ENCODE measurements at places on chromosomes 16 and 17.

- DNase-seq = no peak
Observed at GRCh38 chr17:50364715-50365114, 8.3 kb downstream of the MRPL27 start.

GRCh38 chr17:19996502-19996901, 12.7 kb upstream of the SPECC1 start:
- no peak for DNase-seq

GRCh38 chr17:45145035-45145389, 3.3 kb upstream of the HEXIM1 start:
- DNase-seq = no peak

- no peak for DNase-seq
Observed at GRCh38 chr17:67834634-67835033, 9.3 kb downstream of the BPTF start.

DNA sequence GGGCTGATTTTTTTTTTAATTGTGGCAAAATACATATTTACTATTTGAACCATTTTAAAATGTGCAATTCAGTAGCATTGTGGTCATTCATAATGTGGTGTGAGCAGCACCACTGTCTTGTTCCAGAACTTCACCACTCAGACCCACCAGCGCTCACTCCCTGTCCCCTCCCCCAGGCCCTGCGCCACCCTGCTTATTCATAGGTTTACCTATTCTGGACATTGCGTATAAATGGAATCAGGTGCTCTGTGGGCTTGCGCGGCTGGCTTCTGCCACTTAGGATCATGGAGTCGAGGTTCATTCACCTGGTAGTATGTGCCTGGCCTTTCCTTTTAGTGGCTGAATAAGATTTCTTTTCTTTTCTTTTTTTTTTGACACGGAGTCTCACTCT, 59.4 kb downstream of the NT5M start:
- DNase-seq = no peak

DNA sequence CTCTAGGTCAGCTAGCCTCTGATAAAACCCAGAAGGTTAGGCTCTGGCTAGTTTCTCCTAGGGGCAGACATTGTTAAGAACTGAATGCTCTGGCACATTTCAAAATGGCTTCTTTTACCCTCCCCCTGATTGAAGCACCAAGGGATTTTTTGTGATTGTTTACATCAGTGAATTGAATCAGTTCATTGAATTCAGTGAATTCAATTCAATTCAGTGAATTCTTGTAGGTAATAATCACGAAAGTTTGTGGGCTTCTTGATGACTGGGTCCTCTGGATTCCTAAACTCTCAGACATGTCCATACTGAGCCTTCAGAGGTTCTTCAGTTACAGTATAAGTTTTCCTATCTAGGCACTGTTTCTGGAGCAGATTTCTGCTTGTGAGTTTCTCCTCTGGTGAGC, 135.2 kb upstream of the ELAC2 start:
- DNase-seq = no peak

DNA sequence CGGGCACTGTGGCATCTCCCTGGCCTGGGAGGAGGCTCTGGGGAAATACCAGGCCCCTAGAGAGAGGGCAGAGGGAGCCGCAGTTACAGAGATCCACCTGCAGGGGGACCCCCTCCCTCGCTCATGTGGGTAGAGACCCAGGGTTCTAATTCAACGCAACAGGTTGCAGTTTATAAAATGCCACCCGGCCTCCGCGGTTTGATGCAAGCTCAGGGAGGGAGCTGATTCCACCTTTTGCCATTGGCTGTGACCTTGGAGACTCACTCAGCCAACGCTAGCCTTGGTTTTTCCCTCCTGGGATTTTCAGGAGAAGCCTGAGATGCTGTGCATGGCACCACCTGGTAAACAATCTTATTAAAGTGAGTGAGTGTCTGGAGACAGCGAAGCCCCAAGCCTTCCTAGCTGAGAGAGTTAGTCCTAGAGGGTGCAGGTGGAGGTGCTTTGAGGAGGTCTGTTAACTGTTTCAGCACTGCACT, 12.1 kb downstream of the TTLL6 start:
- DNase-seq = peak; percentile 55

DNA sequence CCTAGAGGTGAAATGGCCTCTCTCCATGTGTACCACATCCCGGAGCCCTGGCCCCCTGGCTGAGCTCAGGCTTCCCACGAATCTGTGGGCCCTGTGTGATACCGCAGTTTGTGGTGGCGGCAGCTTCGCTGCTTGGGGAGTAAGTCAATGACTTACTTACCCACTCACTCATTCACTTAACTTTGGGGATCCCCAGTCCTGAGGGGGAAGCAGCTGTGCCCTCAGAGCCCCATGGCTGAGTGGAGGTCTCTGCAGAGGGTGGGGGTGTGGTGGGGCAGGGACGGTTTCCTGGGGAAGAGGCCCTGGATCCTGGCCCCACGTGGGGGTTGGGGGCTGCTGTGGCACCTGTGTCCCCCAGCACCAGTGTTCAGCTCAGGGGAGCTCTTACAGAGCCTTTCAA, 13.2 kb downstream of the KCNJ12 start:
- no peak for DNase-seq

DNA sequence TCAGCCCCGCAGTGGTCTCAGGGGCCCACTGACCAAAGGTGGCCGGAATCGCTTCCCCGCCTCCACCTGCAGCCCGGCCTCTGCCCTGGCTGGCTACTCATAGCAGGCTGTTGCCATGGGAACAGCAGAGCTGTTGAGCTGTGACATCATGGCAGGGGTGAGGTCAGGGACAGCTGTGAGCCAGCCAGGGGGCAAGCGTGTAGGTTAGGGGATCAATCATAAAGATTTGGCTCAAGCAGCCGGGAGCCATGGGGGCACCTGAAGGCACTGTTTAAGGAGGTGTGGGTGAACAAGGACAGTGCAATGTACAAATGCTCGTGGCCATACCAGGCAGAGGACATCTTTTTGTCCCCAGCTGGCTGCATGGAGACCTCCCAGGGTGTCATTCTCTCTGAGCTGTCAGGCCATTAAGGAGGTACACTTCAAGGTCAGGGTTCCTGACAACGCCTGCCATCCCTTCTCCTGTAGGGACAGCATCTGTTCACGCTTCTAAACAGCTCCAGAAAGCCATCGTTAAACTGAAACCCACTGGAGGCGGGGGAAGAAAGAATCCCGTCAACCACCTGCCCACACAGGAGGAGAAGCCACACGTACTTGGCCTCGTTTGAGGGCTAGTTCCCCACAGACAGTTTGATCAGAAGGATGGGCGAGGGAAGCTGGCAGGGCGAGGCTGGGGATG, at the start of gene CEP295NL:
Gene CEP295NL, minus strand, starts transcription at position 101 of the 679 bp plus-strand sequence. CDS start 1,373 bp downstream, outside the sequence.
- DNase-seq = no peak

- DNase-seq = no peak
Observed at GRCh38 chr17:82873521-82873920, 33.7 kb upstream of the ZNF750 start.

DNA sequence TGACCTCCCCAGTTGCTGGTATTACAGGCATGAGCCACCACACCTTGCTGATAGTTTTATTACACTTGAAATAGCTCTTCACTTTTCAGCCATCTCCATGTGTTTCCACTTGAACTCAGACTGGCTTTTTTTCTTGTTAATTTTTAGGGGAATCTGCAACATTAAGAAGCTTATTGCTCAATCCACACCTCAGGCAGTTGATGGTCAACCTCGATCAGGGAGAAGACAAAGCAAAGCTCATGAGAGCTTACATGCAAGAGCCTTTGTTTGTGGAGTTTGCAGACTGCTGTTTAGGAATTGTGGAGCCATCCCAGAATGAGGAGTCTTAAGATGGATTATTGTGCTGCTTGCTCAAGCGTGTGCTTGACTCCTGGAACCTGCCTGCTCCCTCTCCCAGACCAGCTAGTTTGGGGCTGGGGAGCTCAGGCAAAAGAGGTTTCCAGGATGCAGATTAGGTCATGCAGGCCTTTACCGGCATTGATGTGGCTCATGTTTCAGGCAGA, 8.6 kb downstream of the ZNHIT3 start:
- DNase-seq = no peak

- peak; percentile 91 for DNase-seq
Observed at GRCh38 chr17:7436556-7437368, 1.5 kb downstream of the TMEM102 start.

DNA sequence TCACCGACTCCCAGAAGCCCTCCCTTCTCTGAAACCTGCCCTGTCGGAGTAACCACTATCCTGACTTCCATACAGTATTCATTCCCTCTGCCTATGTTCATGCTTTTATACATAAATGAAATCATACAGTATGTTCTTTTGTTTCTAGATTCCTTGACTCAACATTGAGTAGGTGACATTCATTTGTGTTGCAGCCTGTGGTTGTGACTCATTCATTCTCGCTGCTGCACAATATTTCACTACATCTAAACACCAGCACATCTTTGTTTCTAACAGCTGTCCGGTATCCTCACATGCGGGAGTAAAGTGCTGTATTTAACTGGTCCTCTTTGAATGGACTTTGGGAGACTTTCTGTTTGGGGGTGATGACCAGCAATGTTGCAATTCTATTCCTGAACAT, 135.0 kb upstream of the FOXF1 start:
- no peak for DNase-seq

DNA sequence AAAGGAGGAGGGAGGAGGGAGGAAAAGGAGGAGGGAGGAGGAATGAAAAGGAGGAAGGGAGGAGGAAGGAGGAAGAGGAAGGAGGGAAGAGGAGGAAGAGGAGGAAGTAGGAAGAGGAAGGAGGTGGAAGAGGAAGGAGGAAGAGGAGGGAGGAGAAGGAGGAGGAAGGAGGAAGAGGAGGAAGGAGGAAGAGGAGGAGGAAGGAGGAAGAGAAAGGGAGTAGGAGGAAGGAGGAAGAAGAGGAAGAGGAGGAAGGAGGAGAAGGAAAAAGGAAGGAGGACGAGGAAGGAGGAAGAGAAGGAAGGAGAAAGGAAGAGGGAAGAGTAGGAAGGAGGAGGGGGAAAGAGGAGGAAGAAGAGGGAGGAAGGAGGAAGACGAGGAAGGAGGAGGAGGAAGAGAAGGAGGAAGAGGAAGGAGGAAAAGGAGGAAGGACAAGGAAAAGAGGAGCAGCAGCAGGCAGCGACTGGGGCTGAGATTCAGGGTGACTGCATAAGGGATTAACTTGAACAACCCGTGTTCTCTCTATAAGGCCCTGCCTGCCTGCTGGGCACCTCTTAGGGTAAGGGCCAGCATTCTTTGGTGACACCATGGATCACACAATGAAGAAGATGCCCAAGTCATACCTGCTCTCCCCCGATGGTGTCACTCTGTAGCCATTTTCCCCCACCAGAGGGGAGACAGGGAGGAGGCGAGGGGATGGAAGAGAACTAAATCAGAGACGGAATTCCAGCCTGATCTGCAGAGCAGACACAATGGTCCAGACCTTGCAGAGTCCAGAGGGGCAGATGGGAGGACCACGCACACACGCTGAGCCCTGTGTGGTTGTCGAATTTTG, 1.4 kb upstream of the IL34 start:
- DNase-seq = peak; percentile 24

DNA sequence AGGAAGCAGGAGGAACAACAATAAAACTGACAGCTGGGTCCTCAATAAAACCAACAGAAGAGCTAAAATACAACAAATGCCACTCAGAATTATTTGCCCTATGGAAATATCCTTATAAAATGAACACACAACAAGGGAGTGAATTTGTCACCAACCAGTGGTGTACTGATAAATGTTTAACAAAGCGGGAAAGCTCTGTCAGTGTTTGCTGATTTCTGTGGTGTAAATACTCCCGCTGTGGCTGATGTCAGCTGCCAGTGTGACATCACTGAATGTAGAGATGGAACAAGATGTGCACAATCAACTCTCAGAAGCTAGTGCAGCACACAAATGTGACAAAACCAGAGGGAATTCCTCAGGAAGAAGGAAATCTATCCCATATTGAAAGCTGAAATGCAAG, 51.9 kb downstream of the CDYL2 start:
- DNase-seq = no peak

GRCh38 chr16:51392521-51393187, 241.6 kb upstream of the SALL1 start:
- DNase-seq = no peak

Data from OCI-LY7 (cell line).